Activated T-helper 9 cell treated with anti-CD3 and anti-CD28 coated beads, Interleukin-2, amount 50 U/mL, for 16 hours (primary cell): ENCODE measurements at places on chromosomes 13 and 19.

DNA sequence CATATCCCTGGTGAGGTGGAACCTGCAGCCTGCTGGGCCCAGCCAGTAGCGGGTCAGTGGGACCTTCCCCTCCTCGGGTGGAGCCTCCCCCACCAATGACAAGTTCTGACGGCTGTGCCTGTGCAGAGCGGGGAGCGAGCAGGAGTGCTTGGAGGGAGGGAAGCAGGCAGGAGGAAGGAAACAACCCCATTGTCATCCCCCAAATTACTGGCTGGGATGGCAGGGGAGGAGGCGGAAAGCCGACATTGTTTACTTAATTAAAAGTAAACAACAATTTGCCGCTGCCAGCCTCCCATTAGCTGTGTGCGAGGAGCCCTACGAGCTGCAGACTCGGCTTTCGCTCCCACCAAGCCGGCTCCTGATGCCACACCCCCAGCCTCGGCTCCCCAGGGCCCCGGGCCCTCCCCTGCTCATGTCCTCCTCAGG is 45.5 kb downstream of the LYL1 start:
- no peak for DNase-seq

DNA sequence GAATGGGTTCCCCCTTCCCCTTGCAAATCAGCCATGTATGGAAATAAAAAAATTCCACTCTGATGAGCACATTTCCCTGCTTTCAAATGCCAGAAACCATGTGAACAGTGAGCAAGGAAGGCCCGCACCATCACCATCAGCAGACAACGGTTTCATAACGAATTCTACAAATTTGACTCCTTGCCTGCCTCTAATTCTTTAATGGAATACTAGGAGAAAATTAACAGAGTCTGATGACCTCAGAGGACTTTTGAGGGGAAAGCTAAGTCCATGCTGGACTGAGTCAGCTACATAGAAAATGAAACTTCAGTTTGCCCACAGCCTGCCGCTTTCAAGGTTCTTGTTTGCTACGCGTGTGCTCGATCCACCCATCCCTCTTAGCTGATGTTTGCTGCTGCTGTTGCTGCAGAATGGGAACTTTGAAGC is 46.7 kb upstream of the KL start:
- no peak for DNase-seq

DNA sequence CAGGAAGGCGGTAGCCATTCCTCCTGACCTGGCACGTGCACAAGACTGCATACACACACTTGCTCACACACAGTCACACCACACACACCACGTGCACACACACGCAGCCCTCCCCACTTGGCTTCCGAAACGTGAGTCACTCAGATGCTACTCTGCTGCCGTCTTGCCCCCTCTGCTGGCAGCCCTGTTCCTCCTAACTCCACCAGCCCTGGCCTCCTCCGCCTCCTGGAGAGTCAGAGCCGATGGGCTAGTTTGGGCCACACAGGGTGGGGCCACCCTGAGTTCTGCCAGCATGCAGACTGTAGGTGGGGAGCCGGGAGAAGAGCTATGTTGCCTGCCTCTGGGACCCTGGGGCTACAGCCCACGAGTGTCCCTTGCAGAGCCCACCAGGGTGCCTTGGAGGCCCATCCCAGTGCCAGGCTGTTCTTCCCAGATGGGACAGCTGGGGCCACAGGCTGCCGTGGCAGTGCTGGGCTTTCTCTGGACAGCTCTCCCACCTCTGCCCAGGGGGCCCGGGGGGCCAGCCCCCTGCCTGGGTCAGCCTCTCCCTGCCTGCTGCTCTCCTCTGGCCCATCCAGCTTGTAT is 12.1 kb downstream of the PIN1 start:
- DNase-seq = peak; percentile 34

DNA sequence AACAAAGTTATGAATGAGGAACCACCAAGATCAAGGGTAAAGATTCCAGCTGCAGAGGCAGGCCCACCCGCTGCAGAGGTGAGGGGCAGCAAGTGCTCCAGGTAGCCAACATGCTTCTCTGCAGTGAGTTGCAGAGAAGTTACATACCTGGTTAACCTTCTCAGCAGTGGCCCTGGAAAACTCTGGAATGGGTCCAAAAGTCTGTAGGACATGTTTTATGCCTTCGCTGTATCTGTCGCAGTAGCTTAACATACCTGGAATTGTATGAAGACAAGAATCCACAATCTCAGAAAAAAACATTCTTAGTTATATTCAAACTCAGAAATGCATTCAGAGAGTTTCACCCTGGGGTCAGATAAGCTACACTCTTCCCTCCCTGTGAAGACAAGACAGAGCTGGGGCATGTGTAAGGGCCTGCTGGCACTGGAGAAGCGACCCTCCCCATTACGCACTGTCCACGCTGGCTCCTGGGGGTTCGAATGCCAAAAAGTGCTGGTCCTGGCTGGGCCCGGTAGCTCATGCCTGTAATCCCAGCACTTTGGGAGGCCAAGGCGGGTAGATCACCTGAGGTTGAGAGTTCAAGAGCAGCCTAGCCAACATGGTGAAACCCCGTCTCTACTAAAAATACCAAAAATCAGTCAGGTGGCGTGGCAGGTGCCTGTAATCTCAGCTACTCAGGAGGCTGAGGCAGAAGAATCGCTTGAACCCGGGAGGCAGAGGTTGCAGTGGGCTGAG is 121.0 kb downstream of the CRYL1 start:
- no peak for DNase-seq

DNA sequence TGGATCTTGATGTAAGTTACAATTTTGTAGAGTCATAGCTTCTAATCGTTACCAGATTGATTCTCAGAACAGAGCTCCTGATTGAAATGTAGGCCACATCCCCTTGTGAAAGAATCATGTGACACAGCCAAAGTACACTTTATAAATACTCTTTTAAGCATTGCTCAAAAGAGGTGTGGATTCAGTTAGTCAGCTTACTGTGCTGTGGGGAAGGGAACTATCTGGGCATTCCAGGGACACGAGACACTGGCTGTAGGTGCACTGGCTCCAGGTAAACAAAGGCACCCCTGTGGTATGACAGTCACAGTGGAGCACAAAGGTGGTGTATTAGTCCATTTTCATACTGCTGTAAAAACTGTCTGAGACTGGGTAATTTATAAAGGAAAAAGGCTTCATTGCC is 222.8 kb downstream of the LIG4 start:
- no peak for DNase-seq

DNA sequence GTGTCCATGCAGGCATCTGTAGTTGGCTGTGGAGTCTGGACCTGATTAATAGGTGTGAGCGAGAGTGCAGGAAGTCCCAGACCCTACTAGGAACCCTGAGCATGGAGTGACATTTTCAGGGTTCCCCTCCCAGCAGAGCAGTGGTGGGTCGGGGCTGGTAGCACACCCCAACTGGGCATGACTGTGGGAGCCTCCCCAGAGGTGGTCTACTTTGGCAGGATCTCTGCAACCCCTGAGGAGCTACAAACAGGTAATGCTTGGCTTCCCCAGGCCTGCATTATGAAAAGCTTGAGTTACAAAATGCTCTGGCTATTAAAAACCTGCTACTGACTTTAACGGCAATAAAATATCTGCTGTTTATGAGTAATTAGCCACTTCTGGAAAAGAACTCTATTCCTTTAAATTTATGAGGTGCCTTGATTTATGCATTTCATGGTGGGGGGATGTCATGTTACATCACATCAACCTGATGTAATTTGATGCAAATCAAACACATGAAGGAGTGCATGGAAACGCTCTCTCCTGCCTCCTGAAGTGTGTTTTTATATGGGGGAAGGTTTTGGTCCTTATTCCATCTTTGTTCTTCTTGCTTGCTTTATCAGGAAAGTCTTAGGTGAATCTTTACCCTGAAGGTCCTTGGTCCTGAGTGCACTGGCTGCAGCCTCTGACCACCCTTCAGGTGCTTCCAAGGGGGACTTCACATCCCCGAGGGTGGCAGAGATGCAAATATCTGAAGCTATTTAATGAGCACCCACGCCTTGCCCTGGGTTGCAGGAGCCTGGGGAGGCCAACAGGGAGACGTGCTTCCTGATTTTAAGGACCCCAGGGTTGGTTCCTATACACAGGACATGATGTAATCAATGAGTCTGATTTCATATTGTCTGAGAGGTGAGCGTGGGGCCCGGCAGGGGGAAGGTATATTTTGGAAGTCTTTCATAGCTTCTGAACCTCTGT is 54.0 kb downstream of the ZNF536 start:
- DNase-seq = no peak

DNA sequence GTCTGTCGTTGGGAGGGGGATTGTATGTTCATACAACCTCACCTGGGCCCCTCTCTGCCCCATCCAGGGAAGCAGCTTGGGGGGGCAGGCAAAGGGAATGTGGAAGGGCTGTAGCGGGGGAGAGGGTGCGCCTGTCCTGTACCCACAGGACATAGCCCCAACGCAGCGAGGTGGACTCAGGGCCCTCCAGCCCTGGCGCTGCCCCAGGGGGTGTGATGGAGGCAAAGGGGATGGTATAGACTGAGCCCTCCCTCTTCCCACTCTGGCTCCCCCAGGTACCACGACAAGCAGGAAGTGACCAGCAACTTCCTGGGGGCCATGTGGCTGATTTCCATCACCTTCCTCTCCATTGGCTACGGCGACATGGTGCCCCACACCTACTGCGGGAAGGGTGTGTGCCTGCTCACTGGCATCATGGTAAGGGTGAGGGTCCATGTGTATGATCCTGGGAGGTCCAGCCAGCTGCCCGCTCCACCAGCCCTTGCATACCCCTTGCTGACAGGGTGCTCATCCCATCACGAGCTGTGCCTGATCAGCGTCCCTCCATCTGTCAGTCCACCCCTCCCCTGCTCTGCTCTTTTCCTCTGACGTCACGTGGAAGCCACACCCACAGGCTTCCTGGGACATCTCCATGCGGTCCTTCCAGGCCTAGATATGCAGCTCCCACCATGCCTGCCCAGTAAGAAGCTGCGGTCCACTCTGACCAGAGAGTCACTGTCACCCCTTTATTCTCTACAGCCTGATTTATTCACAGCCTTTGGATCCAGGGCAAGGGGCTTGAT is 18.3 kb downstream of the KCNN1 start:
- no peak for DNase-seq

- no peak for DNase-seq
These were observed 236.9 kb upstream of the PRR20A start for GRCh38 chr13:56903710-56904282.

GRCh38 chr13:43473437-43473836 is 313.3 kb downstream of the ENOX1 start:
- no peak for DNase-seq

DNA sequence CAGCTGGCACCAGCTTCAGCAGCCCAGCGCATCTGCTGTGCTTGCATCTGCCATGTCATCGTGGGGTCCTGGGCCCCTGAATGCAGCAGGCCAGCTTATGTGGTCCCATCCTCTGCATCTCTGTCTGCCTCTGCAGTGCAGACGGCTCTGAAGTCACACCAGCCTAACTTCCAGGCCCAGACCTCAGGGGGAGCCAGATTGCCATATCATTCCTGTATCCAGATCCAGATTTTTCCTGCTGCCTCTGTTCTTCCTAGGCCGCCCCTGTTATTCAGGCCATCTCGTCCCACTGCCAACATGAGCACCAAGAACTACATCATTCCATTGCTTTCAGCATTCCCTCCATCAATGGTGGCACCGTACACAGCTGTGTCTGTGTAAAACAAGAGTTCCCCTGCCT is 571.6 kb downstream of the UQCRFS1 start:
- no peak for DNase-seq

DNA sequence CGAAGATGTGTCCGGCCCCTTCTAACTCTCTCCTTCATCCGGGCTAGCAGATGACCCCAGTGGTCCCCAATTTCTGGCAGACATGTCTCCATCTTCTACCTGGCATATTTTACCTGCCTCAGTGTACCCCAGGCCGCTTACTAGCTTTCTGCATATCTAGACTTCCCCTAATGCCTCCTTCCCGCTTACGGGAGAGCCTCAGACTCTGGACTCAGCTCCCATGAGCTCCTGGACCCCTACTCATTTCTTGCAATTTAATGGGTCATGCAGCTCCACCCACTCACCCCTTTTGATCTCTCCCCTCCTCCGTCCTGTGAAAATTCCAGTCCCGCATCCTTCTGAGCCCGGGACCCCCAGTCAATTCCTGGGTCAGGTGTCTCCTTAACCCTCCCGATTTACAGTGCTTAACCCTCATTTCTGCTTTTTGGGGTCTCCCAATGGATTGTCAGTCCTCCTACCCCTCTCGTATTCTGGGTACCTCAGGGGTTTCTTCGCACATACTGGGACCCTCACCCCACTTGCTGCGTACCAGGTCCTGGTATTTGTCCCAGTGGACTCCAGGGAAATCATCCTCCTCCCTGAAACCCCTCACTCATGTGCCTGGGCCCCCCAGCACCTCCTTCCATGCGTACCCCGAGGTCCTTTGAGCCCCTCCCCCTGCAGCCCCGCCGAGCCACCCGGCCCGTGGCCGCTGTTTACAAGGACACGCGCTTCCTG is 500 bp upstream of the JUNB start:
- DNase-seq = no peak

DNA sequence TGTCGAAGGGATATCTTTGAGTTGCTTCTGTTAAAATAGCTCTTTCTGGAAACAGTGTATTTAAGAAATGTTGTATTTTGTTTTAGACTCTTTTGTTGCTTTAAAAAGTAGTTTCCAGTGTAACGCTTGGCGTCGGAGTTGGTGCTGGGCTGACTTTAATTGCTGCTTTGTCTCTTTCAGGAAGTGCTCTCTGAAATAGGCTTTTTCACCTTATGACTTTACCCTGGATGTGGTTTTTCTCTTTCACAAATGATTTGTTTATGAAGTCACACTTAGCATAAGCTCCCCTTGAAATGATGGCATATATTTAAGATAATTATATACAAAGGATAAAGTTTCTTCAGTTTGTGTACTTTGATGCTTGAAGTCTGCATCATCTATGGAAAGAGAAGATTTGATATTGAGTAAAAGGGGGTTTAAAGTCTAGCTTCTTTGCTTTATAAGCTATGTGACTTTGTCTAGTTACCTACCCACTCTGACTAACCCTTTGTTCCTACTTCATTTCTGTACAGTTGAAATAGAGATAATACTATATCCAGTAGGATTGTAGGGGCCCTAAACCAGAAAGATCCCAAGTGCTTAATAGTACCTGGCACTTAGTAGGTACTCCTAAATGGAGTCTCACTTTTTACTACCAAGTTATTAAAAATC is at the start of gene GPR18:
GPR18 (minus strand) TSS at position 170 of the 651 bp plus-strand sequence. CDS start 2,507 bp downstream, outside the sequence.
- no peak for DNase-seq

GRCh38 chr13:40069173-40070044 is 413.9 kb downstream of the COG6 start:
- peak; percentile 56 for DNase-seq

GRCh38 chr13:78078168-78078567 is 159.5 kb upstream of the EDNRB start:
- no peak for DNase-seq

DNA sequence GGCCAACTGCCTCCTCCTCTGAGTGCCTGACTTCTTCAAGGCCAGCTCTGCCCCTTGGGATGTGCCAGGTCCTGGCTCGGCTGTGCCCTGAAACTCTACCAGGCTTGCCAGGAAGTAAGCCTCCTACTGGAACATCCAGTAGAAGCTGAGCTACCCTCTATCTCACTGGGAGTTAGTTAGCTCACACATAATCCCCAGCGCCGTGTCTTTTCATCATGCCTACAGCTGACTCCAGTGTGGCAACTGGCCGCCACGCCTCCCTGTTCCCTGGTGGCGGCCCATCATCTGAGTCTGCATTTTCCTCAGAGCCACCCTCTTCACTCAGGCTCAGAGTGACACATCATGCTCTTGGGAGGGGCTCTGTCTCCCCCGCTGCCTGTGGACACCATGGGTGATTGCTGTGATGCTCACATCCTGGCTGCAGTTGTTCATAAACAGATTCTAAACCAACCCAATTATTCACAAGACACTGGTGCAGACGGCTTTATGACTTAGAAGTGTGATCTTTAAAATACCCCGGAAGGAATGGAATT is 131.9 kb upstream of the IRS2 start:
- DNase-seq = no peak

- DNase-seq = no peak
These were observed 6.6 kb downstream of the ZNF599 start for GRCh38 chr19:34766386-34766785.

GRCh38 chr19:41575998-41576397 is at the start of gene CEACAM21:
Gene CEACAM21, plus strand, starts transcription at chr19:41576166. Its CDS starts 109 bp downstream, at chr19:41576275.
- no peak for DNase-seq
